ENCODE measurements at places on chromosomes 12 and 14. TPM values are rescaled to one million over a fixed set of nuclear protein-coding genes. Genes with fewer than 3 reads are reported as not detected.
A peak's percentile ranks its signal among the peaks of the same experiment; 100 is the strongest.

DNA sequence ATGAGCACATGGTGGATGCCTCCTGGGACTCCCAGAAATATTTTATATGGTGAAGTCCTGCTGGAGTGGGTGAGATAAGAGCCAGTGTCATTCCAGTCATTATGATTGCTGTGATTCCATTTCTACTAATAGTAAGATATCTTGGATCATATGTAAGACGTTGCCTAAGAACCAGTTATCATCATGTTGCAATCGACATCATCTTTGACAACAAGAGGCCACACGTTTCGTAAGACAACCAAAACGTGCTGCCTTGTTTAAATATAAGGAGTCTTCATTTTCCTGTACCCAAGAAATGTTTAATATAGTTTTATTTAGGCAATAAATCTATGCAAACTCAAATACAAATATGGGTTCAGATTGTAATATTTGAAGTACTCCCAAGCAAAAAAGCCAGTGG, 58.4 kb downstream of the SPTSSA start:
- H3K4me3 ChIP-seq = no peak overlapping the region
- H3K27me3 ChIP-seq = no peaks in the 10 kb centered on the region
- DNase-seq = no peak
- no peaks in the 10 kb centered on the region for H3K36me3 ChIP-seq
- H3K4me1 ChIP-seq = no peaks in the 10 kb centered on the region

GRCh38 chr14:93231129-93231979, 24.3 kb downstream of the UBR7 start:
- H3K36me3 ChIP-seq = peaks cover 23% of the 10 kb centered on the region
- no peak overlapping the region for H3K4me3 ChIP-seq
- no peaks in the 10 kb centered on the region for H3K27me3 ChIP-seq
- DNase-seq = no peak

- no peak overlapping the region for H3K27ac ChIP-seq
- no peaks in the 10 kb centered on the region for H3K27me3 ChIP-seq
- no peak overlapping the region for H3K4me3 ChIP-seq
- no peaks in the 10 kb centered on the region for H3K36me3 ChIP-seq
- DNase-seq = no peak
Observed at GRCh38 chr14:88490168-88490567, 64.6 kb downstream of the PTPN21 start.

GRCh38 chr12:89041078-89041477, 311.2 kb downstream of the DUSP6 start:
- no peak overlapping the region for H3K27ac ChIP-seq
- no peak overlapping the region for H3K4me3 ChIP-seq
- H3K27me3 ChIP-seq = no peaks in the 10 kb centered on the region

GRCh38 chr12:11228296-11228879, 41.1 kb downstream of the PRB3 start:
- H3K27me3 ChIP-seq = no peaks in the 10 kb centered on the region
- DNase-seq = peak; percentile 76
- H3K4me1 ChIP-seq = peaks cover 5% of the 10 kb centered on the region
- no peak overlapping the region for H3K27ac ChIP-seq

DNA sequence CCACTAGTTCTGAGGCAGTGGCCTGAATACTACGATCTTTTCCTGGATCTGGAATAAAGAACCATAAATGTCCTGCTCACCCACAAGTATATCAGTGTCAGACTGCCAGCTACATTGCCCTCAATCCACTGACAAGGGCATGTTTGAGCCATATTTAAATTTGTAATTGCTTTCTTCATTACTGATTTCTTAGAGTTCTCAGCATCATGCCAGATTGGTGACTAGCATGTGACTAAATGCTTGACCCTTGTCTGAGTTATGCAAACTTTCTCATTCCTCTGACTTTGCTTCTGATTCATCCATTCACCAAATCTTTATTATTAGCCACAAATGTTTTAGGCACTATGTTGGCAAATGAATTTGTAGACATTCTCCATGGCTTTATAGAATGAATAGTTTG, 143.6 kb upstream of the SLC16A7 start:
- H3K27ac ChIP-seq = no peak overlapping the region
- no peaks in the 10 kb centered on the region for H3K27me3 ChIP-seq
- H3K4me1 ChIP-seq = peaks cover 10% of the 10 kb centered on the region
- H3K4me3 ChIP-seq = no peak overlapping the region
- no peak for DNase-seq

Gene SLC17A8
- total RNA-seq = 0.26 TPM

GRCh38 chr12:124399622-124400021, 104.7 kb downstream of the RFLNA start:
- H3K27ac ChIP-seq = no peak overlapping the region
- H3K4me3 ChIP-seq = no peak overlapping the region
- peaks cover 21% of the 10 kb centered on the region for H3K4me1 ChIP-seq
- peak; percentile 68 for DNase-seq
- H3K36me3 ChIP-seq = peaks cover 25% of the 10 kb centered on the region

Gene HOXC4
- 0.14 TPM for total RNA-seq

Gene TMPRSS12
- not detected for total RNA-seq

Gene CCDC92
- 2.0 TPM for total RNA-seq

- H3K4me1 ChIP-seq = no peaks in the 10 kb centered on the region
- H3K27me3 ChIP-seq = no peaks in the 10 kb centered on the region
- peaks cover 6% of the 10 kb centered on the region for H3K36me3 ChIP-seq
- no peak overlapping the region for H3K4me3 ChIP-seq
Observed at GRCh38 chr12:76449583-76449982, 101.4 kb upstream of the BBS10 start.

GRCh38 chr14:55386037-55386808, 25.4 kb downstream of the ATG14 start:
- no peaks in the 10 kb centered on the region for H3K4me1 ChIP-seq
- H3K27ac ChIP-seq = no peak overlapping the region
- peaks cover 21% of the 10 kb centered on the region for H3K36me3 ChIP-seq
- H3K27me3 ChIP-seq = no peaks in the 10 kb centered on the region
- DNase-seq = no peak
- H3K4me3 ChIP-seq = no peak overlapping the region

DNA sequence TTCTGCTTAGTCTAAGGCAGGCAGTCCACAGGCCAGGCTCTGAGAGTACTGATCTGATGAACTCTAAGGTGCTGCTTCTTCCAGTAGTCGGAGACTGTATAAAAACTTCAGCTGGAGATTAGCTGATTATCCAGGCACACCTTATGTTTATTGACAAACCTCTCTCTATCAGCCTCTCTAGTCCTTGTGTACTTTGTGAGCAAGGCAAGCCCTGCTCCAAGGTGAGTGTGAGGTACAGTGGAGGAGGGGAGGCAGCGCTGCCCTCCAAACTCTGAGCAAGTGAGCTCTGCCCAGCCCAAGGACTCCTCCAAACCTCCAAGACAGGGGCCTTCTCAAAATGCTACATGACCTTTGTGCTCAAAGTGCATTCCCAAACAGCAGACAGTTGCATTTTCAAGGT, 95.9 kb upstream of the CDKN3 start:
- no peaks in the 10 kb centered on the region for H3K4me1 ChIP-seq
- no peak for DNase-seq
- no peak overlapping the region for H3K4me3 ChIP-seq
- H3K27me3 ChIP-seq = no peaks in the 10 kb centered on the region

GRCh38 chr12:84767079-84767478, 145.5 kb downstream of the SLC6A15 start:
- DNase-seq = no peak
- H3K4me3 ChIP-seq = no peak overlapping the region
- peaks cover 3% of the 10 kb centered on the region for H3K36me3 ChIP-seq

DNA sequence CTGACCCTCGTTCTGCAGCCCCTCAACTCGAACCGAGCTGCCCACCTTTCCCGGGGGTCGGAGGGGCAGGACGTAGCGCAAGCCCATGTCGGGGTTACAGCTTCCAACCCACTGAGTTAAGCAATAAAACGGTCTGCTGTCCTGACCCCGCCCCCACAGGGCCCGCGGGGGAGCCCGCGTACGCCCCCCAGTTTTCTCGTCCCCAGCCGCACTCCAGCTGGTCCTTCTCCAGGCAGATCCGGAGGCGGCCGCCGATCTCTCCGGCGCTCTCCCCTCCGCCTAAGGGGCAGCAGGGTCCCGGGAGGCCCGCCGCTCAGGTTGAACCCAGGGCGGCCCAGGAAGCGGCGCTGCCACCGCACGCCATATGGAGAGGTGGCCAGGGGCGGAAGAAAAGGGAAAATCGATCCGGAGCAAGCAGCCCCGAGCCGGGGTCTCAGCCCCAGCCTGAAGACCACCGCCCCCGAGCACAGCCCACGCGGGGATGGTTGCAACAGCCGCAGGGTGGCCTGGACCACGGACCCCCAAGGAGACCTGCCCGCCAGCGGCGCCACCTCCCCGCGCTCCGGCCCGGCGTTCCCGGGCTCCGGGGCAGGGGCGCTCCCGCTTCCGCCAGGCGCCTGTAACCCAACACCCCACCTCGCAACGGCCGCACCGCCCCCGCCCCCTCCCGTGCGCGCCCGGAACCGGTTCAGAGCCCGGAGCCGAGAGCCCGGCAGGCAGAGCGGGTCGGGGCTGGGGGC, 760 bp downstream of the ACTN1 start:
- peaks cover 7% of the 10 kb centered on the region for H3K27me3 ChIP-seq
- H3K27ac ChIP-seq = 0 out of 2 replicates have a peak overlapping the region, but pooled peaks have one; percentile 26
- peaks cover 19% of the 10 kb centered on the region for H3K36me3 ChIP-seq
- H3K4me3 ChIP-seq = peak overlapping the region; percentile 79
- peak; percentile 85 for DNase-seq
- H3K4me1 ChIP-seq = peaks cover 47% of the 10 kb centered on the region

Gene OLR1
- total RNA-seq = 0.09 TPM

Gene EPYC
- not detected for total RNA-seq

- H3K27ac ChIP-seq = no peak overlapping the region
- no peak for DNase-seq
- no peaks in the 10 kb centered on the region for H3K27me3 ChIP-seq
- no peak overlapping the region for H3K4me3 ChIP-seq
- H3K36me3 ChIP-seq = peaks cover 18% of the 10 kb centered on the region
- peaks cover 22% of the 10 kb centered on the region for H3K4me1 ChIP-seq
Observed at GRCh38 chr12:92605621-92606170, 97.1 kb upstream of the PLEKHG7 start.

DNA sequence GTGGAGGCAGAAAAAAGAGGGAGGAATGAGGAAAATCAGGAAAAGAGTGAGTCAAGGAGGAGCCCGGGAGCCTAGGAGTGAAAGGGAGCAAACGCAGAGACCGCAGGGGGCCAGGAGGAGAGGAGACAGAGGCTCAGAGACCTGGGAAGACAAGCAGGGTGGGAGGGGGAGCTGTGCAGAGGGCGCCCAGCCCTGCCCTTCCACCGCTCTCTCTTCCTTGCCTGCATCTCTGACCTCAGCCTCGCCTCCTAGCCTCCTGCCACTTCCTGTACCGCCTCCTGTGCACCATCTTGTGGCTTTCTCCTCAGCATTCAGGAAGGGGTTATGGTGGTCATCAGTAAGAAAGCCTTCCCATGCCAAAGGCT, 1.3 kb downstream of the CLSTN3 start:
- H3K27ac ChIP-seq = no peak overlapping the region
- H3K4me3 ChIP-seq = peak overlapping the region; percentile 93
- H3K36me3 ChIP-seq = peaks cover 18% of the 10 kb centered on the region
- H3K27me3 ChIP-seq = peaks cover 23% of the 10 kb centered on the region
- H3K4me1 ChIP-seq = peaks cover 34% of the 10 kb centered on the region
- DNase-seq = no peak

Gene IKZF4
- total RNA-seq = 13.6 TPM

DNA sequence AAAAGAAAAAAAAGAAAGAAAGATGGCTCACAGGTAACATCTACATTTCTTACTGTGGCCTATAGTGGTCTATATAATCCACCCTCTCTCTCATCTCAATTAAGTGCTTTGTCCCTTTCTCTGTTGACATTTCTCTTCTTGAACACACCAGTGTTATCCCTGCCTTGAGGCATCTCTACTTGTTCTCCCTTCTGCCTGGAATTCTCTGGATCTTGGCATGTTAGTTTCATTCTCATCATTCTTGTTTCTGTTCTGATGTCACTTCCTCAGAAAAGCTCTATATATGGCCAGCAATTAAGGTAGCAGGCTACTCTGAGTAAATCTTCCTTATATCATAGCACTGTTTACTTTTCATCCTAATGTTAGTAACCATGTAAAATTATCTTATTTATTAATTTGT, 155.7 kb upstream of the PDZRN4 start:
- H3K4me3 ChIP-seq = no peak overlapping the region
- H3K27ac ChIP-seq = no peak overlapping the region
- H3K4me1 ChIP-seq = no peaks in the 10 kb centered on the region
- no peaks in the 10 kb centered on the region for H3K27me3 ChIP-seq
- no peaks in the 10 kb centered on the region for H3K36me3 ChIP-seq
- no peak for DNase-seq

- H3K4me3 ChIP-seq = no peak overlapping the region
- H3K27ac ChIP-seq = no peak overlapping the region
- H3K36me3 ChIP-seq = peaks cover 18% of the 10 kb centered on the region
- H3K27me3 ChIP-seq = no peaks in the 10 kb centered on the region
Observed at GRCh38 chr12:70176290-70176689, 66.9 kb upstream of the CNOT2 start.

Gene TEX52
- not detected for total RNA-seq

Gene BAZ2A
- 103 TPM for total RNA-seq

Gene FLVCR2
- 8.1 TPM for total RNA-seq

DNA sequence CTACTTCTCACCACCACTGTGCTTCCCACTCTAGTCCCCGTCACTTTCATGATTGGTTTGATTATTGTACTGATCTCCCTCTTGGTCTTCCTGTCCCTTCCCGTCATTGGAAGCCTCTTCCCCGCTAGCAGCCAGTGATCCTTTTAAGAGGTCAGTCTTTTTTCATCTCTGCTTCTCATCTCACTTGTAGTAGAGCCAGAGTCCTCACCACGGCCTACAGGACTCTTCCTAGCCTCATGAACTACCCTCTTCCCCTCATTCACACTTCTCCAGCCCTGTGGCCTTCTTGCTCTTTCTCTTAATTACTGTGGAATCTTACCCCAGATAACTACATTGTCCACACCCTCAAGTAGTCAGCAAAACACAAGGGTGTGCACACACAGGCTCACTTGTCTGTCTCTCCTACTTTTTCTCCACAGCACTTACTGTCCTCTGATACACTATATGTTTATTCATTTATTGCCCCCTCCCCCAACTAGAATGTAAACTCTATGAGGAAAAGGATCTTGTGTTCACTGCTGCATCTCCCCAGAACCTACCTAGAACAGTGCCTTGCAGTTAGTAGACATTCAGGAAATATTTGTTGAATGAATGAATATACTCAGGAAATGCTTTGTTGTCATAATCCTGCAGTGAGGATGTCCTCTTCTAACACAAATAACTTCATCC, 66.3 kb downstream of the CKB start:
- DNase-seq = no peak
- peak overlapping the region; percentile 57 for H3K27ac ChIP-seq
- no peak overlapping the region for H3K4me3 ChIP-seq

Gene NPFF
- 0.57 TPM for total RNA-seq

GRCh38 chr12:99772274-99772673, 124.7 kb downstream of the GARIN6 start:
- H3K27me3 ChIP-seq = no peaks in the 10 kb centered on the region
- DNase-seq = no peak
- H3K4me3 ChIP-seq = no peak overlapping the region
